Activated CD4-positive, alpha-beta T cell treated with anti-CD3 and anti-CD28 coated beads, Interleukin-2, amount 10 ng/mL, durations not matched to agents 7 days and 5 days (primary cell): ENCODE measurements at places on chromosomes 2 and 18. TPM values are rescaled to one million over a fixed set of nuclear protein-coding genes. Genes with fewer than 3 reads are reported as not detected.

RGPD4 gene
- not detected for total RNA-seq

DNA sequence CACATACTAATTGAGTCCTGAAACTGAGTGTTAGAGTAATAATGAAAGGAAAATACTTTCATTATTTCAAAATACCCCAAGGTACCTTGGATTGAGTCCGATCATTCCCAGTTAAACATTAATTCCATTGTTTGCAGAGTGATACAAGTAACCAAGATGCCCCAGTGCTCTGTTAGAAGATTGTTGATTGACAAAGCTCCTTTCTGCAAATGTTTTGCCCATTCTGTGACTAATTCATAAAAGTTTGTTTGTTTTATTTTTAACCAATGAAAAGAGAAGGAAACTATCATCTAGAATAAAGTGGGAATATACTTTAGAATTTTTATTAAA lies 124.0 kb downstream of the GULP1 start:
- no peak overlapping the region for H3K27ac ChIP-seq
- H3K36me3 ChIP-seq, result no peaks in the 10 kb centered on the region
- no peaks in the 10 kb centered on the region for H3K27me3 ChIP-seq

- peak; percentile 43 for DNase-seq
- H3K27ac ChIP-seq, result no peak overlapping the region
- no peaks in the 10 kb centered on the region for H3K36me3 ChIP-seq
- no peak overlapping the region for H3K4me3 ChIP-seq
- peaks cover 44% of the 10 kb centered on the region for H3K4me1 ChIP-seq
These were observed 98.3 kb upstream of the ID2 start for GRCh38 chr2:8583400-8584173.

DNA sequence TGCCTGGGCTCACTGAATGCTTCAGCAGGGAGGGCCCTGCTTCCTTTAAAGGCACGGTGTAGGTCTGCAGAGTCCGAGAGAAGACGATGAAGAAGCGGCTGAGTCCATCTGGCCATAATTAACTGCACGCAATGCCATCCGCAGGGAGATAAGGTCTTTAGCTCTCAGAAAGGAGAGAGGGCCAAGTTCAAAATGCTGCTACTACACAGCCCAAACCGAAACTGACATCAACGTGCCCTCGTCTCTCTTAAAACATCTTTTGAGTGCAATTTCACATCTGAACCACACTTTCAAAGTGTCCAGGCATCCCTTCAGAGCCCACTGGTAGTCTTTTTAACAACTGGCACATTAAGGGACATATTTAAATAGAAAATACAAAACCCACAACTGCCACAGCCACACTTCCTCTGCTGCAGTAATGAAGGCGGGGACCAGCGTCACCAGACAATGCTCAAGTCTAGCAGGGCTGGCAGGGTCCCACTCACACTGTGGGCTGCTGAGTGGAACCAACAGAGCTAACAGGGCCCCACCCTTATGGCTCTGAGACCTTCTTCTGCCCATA lies 35.8 kb downstream of the ST3GAL5 start:
- H3K4me1 ChIP-seq, result peaks cover 65% of the 10 kb centered on the region
- no peaks in the 10 kb centered on the region for H3K27me3 ChIP-seq
- peak overlapping the region; percentile 100 for H3K27ac ChIP-seq
- H3K4me3 ChIP-seq, result peak overlapping the region; percentile 74

GRCh38 chr2:38778687-38779082 lies 675 bp downstream of the GEMIN6 start:
- H3K36me3 ChIP-seq, result peaks cover 16% of the 10 kb centered on the region
- DNase-seq, result no peak
- H3K27me3 ChIP-seq, result peaks cover 13% of the 10 kb centered on the region
- H3K4me3 ChIP-seq, result peak overlapping the region; percentile 95

- no peak overlapping the region for H3K27ac ChIP-seq
- no peaks in the 10 kb centered on the region for H3K4me1 ChIP-seq
- H3K4me3 ChIP-seq, result no peak overlapping the region
- DNase-seq, result no peak
- no peaks in the 10 kb centered on the region for H3K36me3 ChIP-seq
These were observed 24.7 kb upstream of the NT5C1B start for GRCh38 chr2:18614041-18614440.

DNA sequence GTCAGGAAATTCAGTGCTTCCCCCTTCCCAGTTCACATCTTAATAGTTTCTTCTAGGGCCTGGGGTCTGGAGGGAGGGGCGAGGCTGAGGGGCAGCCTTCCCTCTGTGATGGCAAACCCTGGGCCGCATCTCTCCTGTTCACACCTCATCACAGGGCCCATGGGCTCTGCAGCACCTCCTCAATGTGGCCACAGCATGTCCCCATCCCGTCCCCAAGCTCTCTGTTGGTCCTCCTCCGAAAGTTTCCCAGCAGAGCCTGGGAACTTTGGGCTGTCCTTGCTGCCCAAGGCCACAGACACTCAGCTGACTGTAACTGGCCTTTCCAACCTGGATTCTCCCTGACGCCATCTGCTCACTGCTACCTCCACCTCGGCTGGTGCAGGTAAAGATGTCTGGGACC lies 112.7 kb upstream of the PTPRM start:
- peaks cover 2% of the 10 kb centered on the region for H3K27me3 ChIP-seq
- H3K4me3 ChIP-seq, result no peak overlapping the region
- H3K36me3 ChIP-seq, result no peaks in the 10 kb centered on the region
- no peak overlapping the region for H3K27ac ChIP-seq
- no peak for DNase-seq

GRCh38 chr2:72108121-72108520 lies 39.5 kb downstream of the CYP26B1 start:
- H3K4me3 ChIP-seq, result no peak overlapping the region
- no peaks in the 10 kb centered on the region for H3K4me1 ChIP-seq
- no peak for DNase-seq
- no peaks in the 10 kb centered on the region for H3K36me3 ChIP-seq

GRCh38 chr2:26412091-26412673 lies 10.5 kb downstream of the DRC1 start:
- DNase-seq, result peak; percentile 14
- H3K36me3 ChIP-seq, result no peaks in the 10 kb centered on the region
- H3K4me3 ChIP-seq, result peak overlapping the region; percentile 12
- peaks cover 10% of the 10 kb centered on the region for H3K27me3 ChIP-seq
- peaks cover 9% of the 10 kb centered on the region for H3K4me1 ChIP-seq

DNA sequence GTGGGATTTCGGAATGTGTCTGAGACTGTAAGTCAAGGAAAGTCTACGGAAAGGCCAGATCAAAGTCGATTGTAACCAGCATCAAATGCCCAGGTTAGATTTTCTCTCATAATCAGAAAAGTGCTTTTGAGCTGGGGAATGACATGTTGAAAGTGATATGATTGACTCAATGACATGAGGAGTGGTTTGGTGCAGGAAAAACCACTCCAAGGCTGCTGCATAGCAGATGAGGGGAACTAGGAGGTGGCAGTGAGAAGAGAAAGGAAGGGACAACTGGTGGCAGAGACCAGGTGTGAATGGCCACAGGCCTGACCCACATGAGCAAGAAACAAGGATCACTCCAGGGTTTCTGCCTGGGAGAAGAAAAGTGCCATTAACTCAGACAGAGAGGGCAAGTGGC lies 822 bp downstream of the SLC35F6 start:
- peak overlapping the region; percentile 93 for H3K4me3 ChIP-seq
- peak overlapping the region; percentile 91 for H3K27ac ChIP-seq
- H3K4me1 ChIP-seq, result peaks cover 48% of the 10 kb centered on the region
- H3K27me3 ChIP-seq, result peaks cover 2% of the 10 kb centered on the region
- H3K36me3 ChIP-seq, result peaks cover 8% of the 10 kb centered on the region

DNA sequence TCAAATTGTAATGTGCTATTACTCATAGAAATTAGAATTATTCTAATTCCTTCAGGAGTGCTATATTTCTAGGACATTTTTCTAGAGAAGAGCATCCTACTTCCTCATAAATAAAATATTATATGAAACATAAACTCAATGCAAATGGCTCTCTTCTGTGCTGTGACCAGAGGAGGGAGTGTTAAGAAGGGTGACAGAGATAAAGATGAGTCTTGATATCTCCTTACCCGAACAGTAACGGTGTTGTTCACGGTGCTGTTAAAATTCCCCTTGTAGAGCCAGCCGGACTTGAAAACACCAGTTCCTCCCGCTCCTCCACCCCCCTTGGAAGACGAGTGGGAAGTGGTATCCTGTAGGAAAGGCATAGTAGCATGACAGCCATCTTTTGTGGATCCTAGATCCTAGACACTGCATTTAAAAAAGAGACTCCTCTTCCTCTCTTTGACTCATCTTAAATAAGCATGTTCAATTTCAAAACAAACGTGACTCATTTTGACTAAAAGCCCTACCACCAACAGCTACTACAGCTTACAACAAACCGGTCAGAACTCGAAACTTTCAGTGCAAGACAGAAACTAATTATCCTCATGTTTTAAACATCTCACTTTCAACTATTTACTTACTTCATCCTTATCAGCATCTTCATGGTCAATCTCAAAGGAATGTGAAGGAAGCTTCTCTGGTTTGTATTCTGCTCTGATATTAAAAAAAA lies 156.3 kb downstream of the DOCK10 start:
- H3K27ac ChIP-seq, result peak overlapping the region; percentile 7
- H3K4me1 ChIP-seq, result peaks cover 65% of the 10 kb centered on the region
- H3K36me3 ChIP-seq, result peaks cover 92% of the 10 kb centered on the region
- H3K27me3 ChIP-seq, result no peaks in the 10 kb centered on the region
- DNase-seq, result no peak
- H3K4me3 ChIP-seq, result no peak overlapping the region

- peaks cover 48% of the 10 kb centered on the region for H3K4me1 ChIP-seq
- peak overlapping the region; percentile 83 for H3K4me3 ChIP-seq
- H3K27ac ChIP-seq, result peak overlapping the region; percentile 94
These were observed 1.3 kb upstream of the TGFBRAP1 start for GRCh38 chr2:105330681-105331375.

GRCh38 chr18:56888978-56889377 lies 237.8 kb downstream of the WDR7 start:
- DNase-seq, result no peak
- H3K36me3 ChIP-seq, result peaks cover 10% of the 10 kb centered on the region
- no peak overlapping the region for H3K27ac ChIP-seq
- H3K27me3 ChIP-seq, result no peaks in the 10 kb centered on the region

DNA sequence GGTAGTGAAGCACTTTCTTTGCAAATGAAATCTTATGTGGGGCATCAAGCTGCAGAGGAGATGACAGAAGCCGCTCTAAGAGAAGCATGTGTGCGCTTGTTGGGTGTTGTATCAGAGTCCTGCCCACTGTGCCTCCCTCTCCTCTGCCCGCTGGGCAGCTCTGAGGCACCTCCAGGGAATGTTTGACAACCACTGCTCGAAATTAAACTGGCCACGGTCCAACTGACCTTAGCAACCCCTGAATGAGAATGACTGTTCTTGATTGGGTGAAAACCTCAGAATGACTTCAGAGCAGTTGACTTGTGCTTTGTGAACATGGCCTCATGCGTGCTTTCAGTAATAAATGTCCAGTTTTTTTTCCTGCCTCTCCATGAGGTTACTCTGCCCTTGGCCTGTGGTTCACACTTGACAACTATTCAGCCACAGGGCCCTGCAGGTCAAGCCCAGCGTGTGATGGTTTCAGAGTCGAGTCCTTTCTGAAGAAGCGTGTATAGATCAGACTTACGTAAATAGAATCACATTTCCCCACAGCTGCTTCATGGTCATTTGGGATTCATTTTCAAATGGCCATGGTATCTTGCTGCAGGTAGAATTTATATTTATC lies 94.9 kb downstream of the SLC4A3 start:
- H3K27me3 ChIP-seq, result no peaks in the 10 kb centered on the region
- H3K27ac ChIP-seq, result no peak overlapping the region
- H3K36me3 ChIP-seq, result no peaks in the 10 kb centered on the region
- DNase-seq, result no peak

- no peak overlapping the region for H3K27ac ChIP-seq
- H3K4me1 ChIP-seq, result peaks cover 9% of the 10 kb centered on the region
- H3K36me3 ChIP-seq, result no peaks in the 10 kb centered on the region
- no peak overlapping the region for H3K4me3 ChIP-seq
- no peak for DNase-seq
- H3K27me3 ChIP-seq, result peaks cover 15% of the 10 kb centered on the region
These were observed 137.2 kb upstream of the TTC39C start for GRCh38 chr18:23877371-23877770.

- no peaks in the 10 kb centered on the region for H3K4me1 ChIP-seq
- no peaks in the 10 kb centered on the region for H3K27me3 ChIP-seq
- no peak for DNase-seq
- H3K27ac ChIP-seq, result no peak overlapping the region
These were observed 179.9 kb upstream of the NETO1 start for GRCh38 chr18:73047688-73048087.

DNA sequence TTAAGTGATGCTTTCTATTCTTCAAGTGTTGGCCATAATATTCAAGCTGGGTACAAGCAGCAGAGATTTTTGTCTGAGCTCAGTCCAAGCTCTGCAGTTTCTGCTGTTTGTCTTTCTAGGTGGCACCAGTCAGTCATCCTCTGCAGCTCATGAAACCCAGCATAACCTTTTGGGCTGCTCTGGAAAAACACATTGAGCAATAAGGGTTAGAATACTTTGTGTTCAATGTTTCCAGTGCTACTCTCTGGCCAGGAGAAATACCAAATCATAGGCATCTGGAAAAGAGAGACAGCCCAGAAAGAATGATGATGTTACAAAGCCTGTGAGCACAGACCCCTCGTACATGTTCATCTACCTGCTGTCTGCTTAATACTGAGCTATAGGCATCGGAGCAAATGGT lies 19.5 kb upstream of the WIPF1 start:
- H3K27me3 ChIP-seq, result no peaks in the 10 kb centered on the region
- H3K27ac ChIP-seq, result peak overlapping the region; percentile 87
- peaks cover 80% of the 10 kb centered on the region for H3K4me1 ChIP-seq
- H3K4me3 ChIP-seq, result peak overlapping the region; percentile 43
- H3K36me3 ChIP-seq, result peaks cover 72% of the 10 kb centered on the region
- DNase-seq, result no peak

DNA sequence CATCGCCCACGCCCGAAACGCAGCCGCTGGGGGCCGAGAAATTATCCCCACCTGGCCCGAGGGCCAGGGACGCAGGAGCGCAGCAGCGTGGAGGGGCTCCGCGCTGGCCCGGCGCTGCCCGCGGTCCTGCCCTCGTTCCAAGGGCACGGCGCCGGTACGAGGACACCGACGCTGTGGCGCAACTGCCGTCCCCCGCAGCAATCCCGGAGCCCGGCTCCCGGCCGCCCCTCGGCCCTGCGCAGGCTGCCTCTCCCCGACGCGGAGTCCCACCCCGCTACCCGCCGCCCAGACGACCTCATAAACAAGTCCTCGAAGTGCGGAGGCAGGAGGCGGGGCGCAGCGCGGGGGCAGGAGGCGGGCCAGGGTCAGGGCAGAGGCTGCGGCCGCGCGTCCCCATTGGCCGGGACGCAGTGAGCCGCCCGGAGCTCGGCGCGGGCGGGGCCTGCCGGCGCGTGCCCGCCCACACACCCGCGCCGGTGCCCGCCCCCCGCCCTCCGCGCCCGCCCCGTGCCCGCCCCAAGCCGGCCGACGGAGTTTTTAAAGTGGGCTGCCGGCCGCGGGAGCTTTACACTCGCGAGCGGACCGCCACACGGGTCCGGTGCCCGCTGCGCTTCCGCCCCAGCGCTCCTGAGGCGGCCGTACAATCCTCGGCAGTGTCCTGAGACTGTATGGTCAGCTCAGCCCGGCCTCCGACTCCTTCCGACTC lies at the start of gene EPAS1:
EPAS1 (plus strand) TSS at position 568 of the 706 bp plus-strand sequence. CDS start 505 bp downstream, outside the sequence.
- H3K36me3 ChIP-seq, result no peaks in the 10 kb centered on the region
- H3K4me3 ChIP-seq, result peak within 1 kb of the TSS; percentile 84
- H3K4me1 ChIP-seq, result peaks cover 32% of the 10 kb centered on the region
- H3K27ac ChIP-seq, result peak within 1 kb of the TSS; percentile 73
- peaks cover 74% of the 10 kb centered on the region for H3K27me3 ChIP-seq
- peak; percentile 87 for DNase-seq
